Esophagus squamous epithelium (tissue), 5 donors: ENCODE measurements at places on chromosomes 13 and 19. TPM values are rescaled to one million over a fixed set of nuclear protein-coding genes. Genes with fewer than 3 reads are reported as not detected.
A peak's percentile ranks its signal among the peaks of the same experiment; 100 is the strongest.

- no peak overlapping the region for H3K27ac ChIP-seq
- peaks cover 17% of the 10 kb centered on the region for H3K4me1 ChIP-seq
- peaks cover 79% of the 10 kb centered on the region for H3K36me3 ChIP-seq
- DNase-seq, result no peak
- H3K27me3 ChIP-seq, result no peaks in the 10 kb centered on the region
- no peak overlapping the region for H3K4me3 ChIP-seq
Measured at GRCh38 chr13:113350065-113350937, 13.6 kb downstream of the GRTP1 start.

- DNase-seq, result no peak
- peak overlapping the region; percentile 13 for H3K4me3 ChIP-seq
- H3K4me1 ChIP-seq, result peaks cover 62% of the 10 kb centered on the region
- H3K27me3 ChIP-seq, result no peaks in the 10 kb centered on the region
Measured at GRCh38 chr13:30796132-30796572, 60.8 kb downstream of the ALOX5AP start.

GYS1 gene
- 40.8 TPM for total RNA-seq

GRCh38 chr19:54905803-54906511, at the start of gene NCR1:
Gene NCR1 (plus strand): TSS chr19:54906148. CDS start chr19:54906188, 40 bp downstream.
- H3K27me3 ChIP-seq, result no peaks in the 10 kb centered on the region
- no peak for DNase-seq
- H3K27ac ChIP-seq, result no peak within 1 kb of the TSS
- no peaks in the 10 kb centered on the region for H3K36me3 ChIP-seq
- no peak within 1 kb of the TSS for H3K4me3 ChIP-seq
- no peaks in the 10 kb centered on the region for H3K4me1 ChIP-seq

DNA sequence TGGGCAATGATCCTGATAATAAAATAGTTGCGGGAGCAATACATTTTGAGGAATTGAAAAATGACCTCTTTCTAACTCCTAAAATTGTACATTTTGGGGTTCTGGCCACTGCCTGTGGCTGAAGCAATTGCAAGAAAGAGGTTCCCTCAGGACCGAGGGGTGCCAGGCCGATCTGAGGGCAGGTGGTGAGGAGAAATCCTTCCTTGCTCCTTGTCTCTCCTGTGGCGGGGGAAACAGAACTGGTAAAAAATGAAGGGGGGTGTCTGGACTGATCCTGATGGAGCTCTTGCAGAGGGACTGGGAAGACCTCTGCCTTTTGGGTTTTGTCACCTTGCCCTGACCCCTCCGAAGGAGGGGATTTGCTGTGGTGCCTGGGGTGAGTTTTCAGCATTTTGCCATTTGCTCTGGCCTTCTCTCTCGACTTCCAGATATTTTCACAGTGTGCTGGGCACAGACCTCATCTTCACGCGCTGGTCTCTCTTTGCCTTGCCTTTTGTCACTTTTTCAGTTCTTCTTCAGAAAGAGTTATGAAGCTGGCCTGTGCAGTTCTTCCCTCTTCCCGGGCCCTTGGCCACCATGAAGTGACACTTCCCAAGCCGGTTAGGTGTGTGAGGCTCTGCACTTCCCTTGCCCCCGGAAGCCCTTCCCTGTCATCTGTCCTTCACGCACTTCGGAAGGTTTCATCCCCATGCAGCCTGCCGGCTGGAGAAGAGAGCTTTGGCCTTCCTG, 22.2 kb downstream of the NFIX start:
- H3K36me3 ChIP-seq, result no peaks in the 10 kb centered on the region
- H3K27ac ChIP-seq, result peak overlapping the region; percentile 91
- H3K4me3 ChIP-seq, result peak overlapping the region; percentile 32
- peaks cover 48% of the 10 kb centered on the region for H3K4me1 ChIP-seq

GRCh38 chr13:46387064-46387851, at the start of gene RUBCNL:
Gene RUBCNL (minus strand): TSS chr13:46387252. CDS start chr13:46372475, 14,777 bp downstream.
- no peak for DNase-seq
- no peaks in the 10 kb centered on the region for H3K4me1 ChIP-seq
- H3K27ac ChIP-seq, result no peak within 1 kb of the TSS

C19orf73 gene
- 6.5 TPM for total RNA-seq

GRCh38 chr19:10858204-10858828, 10.1 kb downstream of the C19orf38 start:
- no peaks in the 10 kb centered on the region for H3K27me3 ChIP-seq
- no peak for DNase-seq
- no peak overlapping the region for H3K27ac ChIP-seq
- peaks cover 5% of the 10 kb centered on the region for H3K4me1 ChIP-seq
- H3K4me3 ChIP-seq, result no peak overlapping the region
- H3K36me3 ChIP-seq, result no peaks in the 10 kb centered on the region

- no peaks in the 10 kb centered on the region for H3K36me3 ChIP-seq
- H3K4me1 ChIP-seq, result no peaks in the 10 kb centered on the region
- DNase-seq, result no peak
- H3K27ac ChIP-seq, result no peak overlapping the region
- H3K4me3 ChIP-seq, result no peak overlapping the region
Measured at GRCh38 chr13:29284726-29285125, 310.8 kb downstream of the SLC7A1 start.

DNA sequence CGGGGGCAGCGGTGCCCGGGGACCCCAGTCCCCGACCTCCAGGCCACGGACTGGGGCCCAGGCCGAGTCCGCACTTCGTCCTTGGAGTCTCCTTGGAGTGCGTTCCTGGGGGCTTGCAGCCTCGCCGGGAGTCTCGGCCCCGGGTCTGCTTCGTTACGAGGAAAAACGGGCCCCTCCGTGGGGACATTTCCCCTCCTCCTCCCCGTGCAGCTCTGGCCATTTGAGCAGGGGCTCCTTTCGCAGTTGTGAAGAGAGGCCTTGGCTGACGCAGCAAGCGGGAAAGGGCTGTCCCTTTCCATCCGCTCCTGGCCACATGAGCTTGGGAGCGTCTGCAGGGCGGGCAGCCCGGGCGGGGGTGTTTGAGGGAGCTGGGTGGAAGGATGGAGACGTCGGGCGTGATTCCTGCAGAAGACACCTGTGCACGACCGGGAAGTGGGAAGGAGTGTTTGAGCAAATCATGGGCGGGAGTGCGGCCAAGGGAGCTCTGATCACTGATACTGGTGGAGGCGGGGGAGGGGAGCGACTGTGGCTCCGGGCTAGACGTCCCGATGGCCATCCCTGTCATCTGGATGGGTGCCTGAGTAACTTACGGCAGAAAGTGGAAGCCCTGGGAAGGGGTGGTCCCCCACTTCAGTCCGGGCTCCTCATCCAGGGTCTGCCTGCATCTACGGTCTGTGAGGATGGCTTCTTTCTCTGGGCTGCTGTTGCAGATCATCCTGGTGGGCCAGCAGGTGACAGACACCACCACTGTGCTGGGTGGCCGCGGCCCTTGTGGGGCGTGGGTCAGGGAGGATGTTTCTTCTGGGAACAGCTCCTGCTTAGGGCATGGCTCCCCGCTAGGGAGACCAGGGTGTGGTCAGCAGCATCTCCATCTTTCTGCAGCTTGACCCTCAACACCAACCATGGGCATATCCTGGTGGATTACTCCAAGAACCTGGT, 736 bp downstream of the GPI start:
- H3K27ac ChIP-seq, result peak overlapping the region; percentile 78
- no peak for DNase-seq

GRCh38 chr19:28245937-28246336, 967.0 kb downstream of the UQCRFS1 start:
- no peak for DNase-seq
- no peaks in the 10 kb centered on the region for H3K36me3 ChIP-seq
- no peaks in the 10 kb centered on the region for H3K27me3 ChIP-seq

DNA sequence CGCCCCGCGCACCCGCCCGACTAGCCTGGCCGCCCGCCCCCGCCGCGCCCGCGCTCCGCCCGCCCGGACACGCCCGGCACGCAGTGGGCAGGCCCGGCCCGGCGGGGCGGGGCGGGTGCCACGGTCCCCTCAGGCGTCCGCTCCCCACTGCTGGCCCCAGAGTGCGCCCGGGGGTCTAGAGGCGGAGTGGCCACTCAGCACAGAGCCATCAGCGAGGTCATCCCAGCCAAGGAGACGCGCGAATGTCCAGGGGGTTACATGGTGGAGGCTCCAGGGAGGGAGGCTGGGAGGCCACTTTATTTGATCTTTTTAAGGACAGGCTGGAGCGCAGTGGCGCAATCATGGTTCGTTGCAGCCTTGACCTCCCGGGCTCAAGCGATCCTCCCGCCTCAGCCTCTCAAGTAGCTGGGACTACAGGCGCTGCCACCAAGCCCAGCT, 236 bp upstream of the TINCR start:
- no peaks in the 10 kb centered on the region for H3K27me3 ChIP-seq
- peak overlapping the region; percentile 58 for H3K4me3 ChIP-seq
- peak overlapping the region; percentile 85 for H3K27ac ChIP-seq
- DNase-seq, result no peak
- no peaks in the 10 kb centered on the region for H3K4me1 ChIP-seq
- H3K36me3 ChIP-seq, result no peaks in the 10 kb centered on the region

ANKRD24 gene
- 0.04 TPM for total RNA-seq

INAFM1 gene
- total RNA-seq, result 3.7 TPM

FAM124A gene
- 1.6 TPM for total RNA-seq

CASP14 gene
- not detected for total RNA-seq

DNA sequence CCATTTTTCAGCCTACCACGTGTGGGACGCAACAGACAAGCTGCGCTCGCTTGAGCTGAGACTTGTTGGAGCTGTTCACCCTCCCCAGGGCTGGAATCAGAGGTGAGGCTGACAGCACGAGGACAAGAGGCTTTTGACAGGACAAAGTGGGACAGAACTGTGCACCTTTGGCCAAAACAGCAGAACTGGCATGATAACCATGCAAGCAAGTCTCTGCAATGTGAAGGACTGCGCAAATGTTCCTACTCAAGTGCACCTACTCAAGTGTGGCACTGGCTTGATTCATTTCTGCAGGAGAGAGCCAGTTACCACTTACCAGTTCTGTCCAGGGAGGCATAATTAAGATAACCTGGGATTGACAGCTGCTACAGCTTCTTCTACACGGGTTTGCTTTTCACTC, 62.2 kb upstream of the TM9SF2 start:
- H3K27me3 ChIP-seq, result no peaks in the 10 kb centered on the region
- no peak overlapping the region for H3K27ac ChIP-seq
- DNase-seq, result no peak
- H3K4me3 ChIP-seq, result no peak overlapping the region
- H3K36me3 ChIP-seq, result no peaks in the 10 kb centered on the region
- H3K4me1 ChIP-seq, result peaks cover 10% of the 10 kb centered on the region

DNA sequence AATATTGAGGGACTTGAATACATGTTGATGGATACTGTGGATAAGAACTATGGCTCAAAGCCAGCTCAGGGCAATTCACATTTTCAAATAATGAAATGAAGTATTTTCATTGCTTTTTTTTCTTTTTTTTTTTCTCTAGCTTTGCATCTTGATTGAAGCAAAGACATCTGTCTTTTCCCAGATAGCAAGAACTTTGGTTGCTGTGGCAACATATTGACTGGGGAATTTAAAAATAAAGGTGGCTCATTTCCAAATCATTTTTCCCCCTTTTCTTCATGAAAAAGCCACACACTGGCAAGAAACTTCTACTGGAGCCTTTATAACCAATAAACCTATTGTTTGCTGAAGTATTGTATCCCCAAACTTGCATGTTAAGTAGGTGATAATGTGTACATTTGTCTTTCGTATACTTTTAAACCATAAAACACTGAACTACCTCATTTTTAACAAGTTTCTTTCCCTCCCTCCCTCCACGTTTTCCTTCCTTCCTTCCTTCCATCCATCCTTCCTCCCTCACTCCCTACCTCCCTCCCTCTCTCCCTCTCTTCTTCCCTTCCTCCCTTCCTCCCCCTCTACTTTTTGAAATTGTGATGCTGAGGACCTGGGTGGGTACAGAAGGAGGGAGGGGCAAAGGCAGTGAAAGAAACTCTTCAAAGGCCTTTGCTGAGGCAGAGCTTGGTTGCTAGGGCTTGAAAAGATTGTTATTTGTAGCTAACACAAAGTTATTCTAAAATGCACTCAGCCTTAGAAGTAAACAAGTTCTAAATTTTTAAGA, 343.5 kb upstream of the SPRY2 start:
- no peaks in the 10 kb centered on the region for H3K4me1 ChIP-seq
- no peak for DNase-seq
- no peak overlapping the region for H3K4me3 ChIP-seq
- no peaks in the 10 kb centered on the region for H3K27me3 ChIP-seq
- H3K36me3 ChIP-seq, result no peaks in the 10 kb centered on the region

CEACAM16 gene
- not detected for total RNA-seq

DNA sequence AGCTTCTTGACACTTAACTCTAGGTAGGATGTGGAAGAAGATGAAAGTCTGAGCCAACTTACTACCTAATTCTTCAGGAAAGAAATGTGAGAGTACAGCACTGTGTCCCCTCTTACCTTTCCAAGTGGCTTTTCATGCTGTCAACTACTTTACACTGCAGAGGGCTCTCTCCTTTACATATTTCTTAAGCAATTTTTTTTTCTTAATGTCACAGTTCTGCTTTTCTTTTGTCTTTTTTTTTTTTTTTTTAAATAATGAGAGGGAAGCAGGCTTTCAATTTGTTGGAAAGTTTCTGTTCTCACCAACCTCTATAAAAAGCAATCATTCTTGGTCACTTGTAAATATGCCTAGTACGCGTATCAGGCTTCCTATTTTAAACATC, 212.7 kb upstream of the MIR17HG start:
- no peak for DNase-seq
- no peak overlapping the region for H3K4me3 ChIP-seq
- peaks cover 22% of the 10 kb centered on the region for H3K27me3 ChIP-seq
- no peaks in the 10 kb centered on the region for H3K4me1 ChIP-seq
- H3K27ac ChIP-seq, result no peak overlapping the region

GRCh38 chr13:44833626-44834025, 155.6 kb downstream of the NUFIP1 start:
- no peak for DNase-seq
- no peak overlapping the region for H3K27ac ChIP-seq
- H3K4me3 ChIP-seq, result no peak overlapping the region
- H3K36me3 ChIP-seq, result no peaks in the 10 kb centered on the region
- H3K27me3 ChIP-seq, result no peaks in the 10 kb centered on the region
- H3K4me1 ChIP-seq, result no peaks in the 10 kb centered on the region

GRCh38 chr13:48580185-48580803, 47.4 kb upstream of the RCBTB2 start:
- no peaks in the 10 kb centered on the region for H3K36me3 ChIP-seq
- no peak for DNase-seq
- H3K27me3 ChIP-seq, result no peaks in the 10 kb centered on the region
- peaks cover 31% of the 10 kb centered on the region for H3K4me1 ChIP-seq
- peak overlapping the region; percentile 83 for H3K27ac ChIP-seq

DNA sequence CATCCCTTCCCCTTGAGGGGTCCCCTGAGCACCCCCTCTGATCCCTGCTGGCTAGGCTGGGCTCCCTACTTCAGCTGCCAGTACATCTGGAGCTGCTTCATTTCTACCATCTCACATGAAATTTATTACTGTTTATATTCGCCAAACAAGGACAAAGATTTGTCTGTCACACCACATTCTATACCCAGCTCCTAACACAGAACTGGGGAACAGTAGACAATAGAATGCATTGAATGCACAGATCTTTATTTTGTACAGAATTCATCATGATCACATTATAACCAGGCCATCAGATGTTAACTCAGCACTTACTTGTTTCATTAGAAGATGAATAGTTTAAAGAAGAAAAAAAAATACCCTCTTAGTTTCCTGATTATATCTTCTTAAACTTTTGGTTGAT, 159.4 kb downstream of the KLF5 start:
- DNase-seq, result no peak
- H3K27ac ChIP-seq, result no peak overlapping the region
- no peaks in the 10 kb centered on the region for H3K36me3 ChIP-seq
- no peaks in the 10 kb centered on the region for H3K4me1 ChIP-seq
- H3K4me3 ChIP-seq, result no peak overlapping the region

KL gene
- total RNA-seq, result 0.67 TPM

- H3K4me1 ChIP-seq, result peaks cover 10% of the 10 kb centered on the region
- no peak for DNase-seq
- no peak within 1 kb of the TSS for H3K4me3 ChIP-seq
- H3K36me3 ChIP-seq, result no peaks in the 10 kb centered on the region
- H3K27me3 ChIP-seq, result peaks cover 75% of the 10 kb centered on the region
- peak within 1 kb of the TSS; percentile 55 for H3K27ac ChIP-seq
Measured at GRCh38 chr19:50969413-50969760, at the start of gene KLK6. Gene KLK6 (minus strand): TSS chr19:50969591. CDS start chr19:50968104, 1,487 bp downstream.
